T-helper 2 cell (primary cell): ENCODE measurements at places on chromosomes 13 and 19.

DNA sequence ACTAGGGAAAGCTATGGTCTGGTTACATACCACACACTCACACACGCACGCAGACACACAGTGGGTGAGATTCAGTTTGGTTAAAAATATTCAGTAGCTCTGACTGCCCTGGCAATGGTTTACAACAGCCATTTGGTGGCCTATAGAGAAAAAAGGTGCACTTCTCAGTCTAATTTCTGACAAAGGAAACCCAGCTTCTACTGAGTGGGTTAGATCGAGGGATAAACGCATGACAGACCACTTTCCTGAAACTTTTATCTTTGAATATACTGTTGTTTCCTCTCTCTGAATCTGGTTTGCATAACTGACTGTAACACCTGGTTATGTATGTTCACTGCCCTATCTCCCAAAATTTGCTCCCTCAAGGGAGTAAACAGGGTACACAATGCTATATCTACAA, 2.5 kb downstream of the LIG4 start:
- no peak for DNase-seq

GRCh38 chr13:76798037-76798436, 88.2 kb downstream of the KCTD12 start:
- no peak for DNase-seq

DNA sequence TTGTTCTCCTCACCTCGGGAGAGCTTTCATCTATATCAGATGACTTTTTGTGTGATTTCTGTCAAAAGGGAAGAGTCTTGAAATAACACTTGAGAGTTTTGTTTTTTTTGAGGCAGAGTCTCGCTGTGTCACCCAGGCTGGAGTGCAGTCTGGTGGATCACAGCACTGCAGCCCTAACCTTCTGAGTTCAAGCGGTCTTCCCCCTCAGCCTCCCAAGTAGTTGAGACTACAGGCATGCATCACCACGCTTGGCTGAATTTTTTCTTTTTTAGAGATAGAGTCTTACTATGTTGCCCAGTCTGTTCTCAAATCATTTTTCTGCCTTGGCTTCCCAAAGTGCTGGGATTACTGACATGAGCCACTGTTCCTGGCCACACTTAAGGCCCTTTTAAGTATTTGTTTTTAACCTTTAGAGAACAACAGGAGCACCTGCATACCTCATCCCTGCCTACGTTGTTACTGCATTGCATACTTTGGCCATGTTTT, 11.4 kb downstream of the NDFIP2 start:
- DNase-seq, result no peak

- no peak for DNase-seq
Observed at GRCh38 chr19:8088752-8089663, 36.4 kb downstream of the CCL25 start.

GRCh38 chr13:31208559-31209122, 8.9 kb downstream of the B3GLCT start:
- DNase-seq, result no peak
